Stimulated activated CD4-positive, alpha-beta T cell treated with anti-CD3 and anti-CD28 coated beads, Interleukin-12 subunit alpha, Interleukin-12 subunit beta, amount 100 ng/mL, for 24 hours (primary cell): ENCODE measurements at places on chromosomes 2 and 18.

DNA sequence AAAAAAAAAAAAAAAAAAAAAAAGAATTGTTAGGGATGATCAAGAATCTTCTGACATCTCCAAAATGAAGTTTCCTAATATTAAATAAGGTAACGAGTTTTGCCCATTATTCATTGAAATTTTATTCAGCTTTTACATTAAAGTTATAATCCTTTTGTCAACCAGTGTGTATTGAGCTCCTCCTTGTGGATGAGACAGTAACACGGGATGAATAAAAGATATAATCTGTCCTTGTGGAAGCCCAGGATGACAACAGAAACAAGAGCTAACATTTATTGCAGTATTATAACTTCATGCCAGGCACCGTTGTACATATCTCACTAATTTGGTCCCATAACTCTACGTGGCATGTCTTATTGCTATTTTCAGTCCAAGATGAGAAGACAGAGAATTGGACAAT, 33.4 kb upstream of the SERPINB7 start:
- DNase-seq: no peak

- no peak for DNase-seq
Measured at GRCh38 chr2:109516445-109517117, 97.2 kb downstream of the SEPTIN10 start.

GRCh38 chr18:79361766-79362522, 33.8 kb upstream of the NFATC1 start:
- DNase-seq: no peak

GRCh38 chr2:165877565-165878550, 75.7 kb downstream of the TTC21B start:
- DNase-seq: no peak

DNA sequence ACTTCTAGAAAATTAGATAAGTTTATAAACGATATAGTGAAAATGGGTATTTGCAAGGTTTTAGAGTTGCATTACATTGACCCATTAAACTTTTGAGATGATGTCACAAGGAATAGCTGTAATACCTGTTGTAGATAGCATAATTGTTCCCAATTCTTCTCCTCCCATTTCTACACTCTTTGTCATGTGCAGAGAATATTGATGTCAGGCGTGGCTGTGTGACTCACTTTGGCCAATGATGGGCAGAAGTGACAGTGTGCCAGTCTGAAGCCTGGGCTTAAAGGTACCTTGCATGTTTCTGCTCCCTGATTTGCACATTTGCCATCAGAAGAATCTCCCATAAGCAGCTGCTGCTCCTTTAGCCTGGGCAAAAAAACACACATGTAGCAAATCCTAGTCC, 26.9 kb upstream of the CCBE1 start:
- no peak for DNase-seq
